NCI-H1694 (cell line): ENCODE measurements at places on chromosomes 4 and X.

GRCh38 chrX:14916017-14916674, 42.9 kb downstream of the MOSPD2 start:
- DNase-seq, result no peak

DNA sequence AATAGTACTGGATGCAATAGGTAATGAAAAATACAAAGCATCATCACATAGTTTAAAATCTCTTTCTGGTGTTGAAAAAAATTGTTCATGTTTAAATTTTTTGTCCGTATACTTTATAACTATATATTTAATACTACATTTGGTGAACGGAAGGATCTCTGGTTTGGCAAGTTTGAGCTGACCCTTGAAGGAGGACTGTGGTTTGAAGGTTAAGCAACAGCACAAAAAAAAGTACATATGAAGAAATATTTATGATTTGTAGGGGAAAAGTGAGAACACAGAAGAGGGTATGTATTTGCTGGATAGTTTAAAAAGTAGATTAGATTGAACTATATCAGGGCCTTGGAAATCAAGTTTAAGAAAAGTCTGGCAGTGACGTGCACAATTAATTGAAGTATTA, 13.3 kb downstream of the SRP72 start:
- no peak for DNase-seq

- DNase-seq, result no peak
Observed at GRCh38 chr4:169293343-169294176, 22.8 kb upstream of the SH3RF1 start.

DNA sequence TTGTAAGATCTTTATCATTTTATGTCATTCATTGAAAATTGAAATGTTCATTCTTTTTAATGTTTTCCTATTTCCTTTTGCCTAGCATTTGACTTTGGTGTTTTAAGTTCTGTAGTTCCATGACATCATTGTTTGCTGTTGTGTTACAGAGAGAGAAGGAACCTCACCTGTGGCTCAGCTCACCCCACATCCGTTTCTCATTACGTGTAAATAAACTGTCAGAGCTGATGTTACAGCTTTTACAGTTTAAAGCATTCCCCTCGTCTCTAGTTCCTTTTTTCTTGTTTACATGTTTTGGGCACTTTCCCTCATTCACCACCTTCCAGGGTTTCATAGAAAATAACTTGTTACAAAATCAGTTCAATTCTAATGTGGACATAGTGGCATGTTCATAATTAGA, 137.2 kb downstream of the FNIP2 start:
- DNase-seq, result no peak

DNA sequence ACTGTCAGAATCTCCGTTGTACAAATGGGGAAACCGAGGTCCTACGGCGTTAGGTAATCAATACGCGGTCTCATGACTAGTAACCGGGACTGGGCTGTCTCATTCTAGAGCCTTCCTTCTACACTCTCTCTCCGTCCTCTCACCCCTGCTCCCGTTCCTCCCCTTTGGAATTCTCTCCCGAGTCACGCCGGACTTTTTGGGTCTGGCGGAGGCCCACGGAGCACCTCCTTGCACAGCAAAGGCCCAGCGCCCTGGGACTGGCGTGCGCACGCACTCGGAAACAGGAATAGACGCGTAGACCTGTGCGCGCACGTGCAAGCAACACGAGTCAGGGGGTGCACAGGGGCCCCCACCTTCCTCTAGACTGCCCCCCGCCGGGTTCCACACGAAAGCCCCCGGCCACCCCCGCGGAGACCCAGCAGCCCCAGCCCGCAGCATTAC, 361 bp downstream of the QDPR start:
- no peak for DNase-seq

DNA sequence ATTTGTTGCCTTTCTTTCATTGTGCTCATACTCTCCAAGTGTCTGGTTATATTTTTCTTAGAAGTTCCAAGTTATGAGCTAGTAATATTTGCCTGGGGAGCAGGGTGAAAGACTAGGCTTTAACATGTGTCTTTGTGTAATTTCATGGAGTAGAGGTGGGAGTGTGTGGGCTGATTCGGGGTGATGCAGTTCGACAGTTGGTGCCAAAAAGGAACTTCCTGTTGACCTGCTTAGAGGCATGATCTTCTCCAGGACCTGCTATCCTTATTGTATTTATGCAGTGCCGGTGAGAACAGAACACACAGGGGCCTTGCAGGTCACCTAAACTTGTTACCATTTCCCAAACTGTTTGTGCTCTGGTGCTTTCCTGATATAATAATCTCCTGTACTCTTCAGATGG, 21.2 kb downstream of the USP53 start:
- DNase-seq, result no peak

DNA sequence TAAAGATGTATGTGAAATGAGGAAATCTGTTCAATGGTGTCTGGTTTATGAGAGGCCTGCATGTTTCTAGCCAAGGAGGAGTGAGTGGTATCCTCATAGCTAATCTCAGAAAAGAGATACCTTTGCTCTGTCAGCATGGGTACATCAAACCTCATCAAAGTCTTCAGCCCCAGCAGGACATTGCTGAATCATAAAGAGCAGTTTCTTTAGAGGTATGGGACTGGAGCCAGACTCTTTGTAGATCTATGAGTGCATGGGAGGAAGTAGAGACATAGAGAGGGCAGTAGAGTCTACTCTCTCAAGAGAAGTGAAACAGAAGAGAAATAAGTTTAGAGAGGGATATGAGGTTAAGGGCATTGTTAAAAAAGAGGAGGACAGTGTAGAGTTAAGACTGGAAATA, 1950.9 kb downstream of the ARAP2 start:
- DNase-seq, result no peak
